ENCODE measurements at places on chromosomes 2 and 18. TPM values are rescaled to one million over a fixed set of nuclear protein-coding genes. Genes with fewer than 3 reads are reported as not detected.

DNA sequence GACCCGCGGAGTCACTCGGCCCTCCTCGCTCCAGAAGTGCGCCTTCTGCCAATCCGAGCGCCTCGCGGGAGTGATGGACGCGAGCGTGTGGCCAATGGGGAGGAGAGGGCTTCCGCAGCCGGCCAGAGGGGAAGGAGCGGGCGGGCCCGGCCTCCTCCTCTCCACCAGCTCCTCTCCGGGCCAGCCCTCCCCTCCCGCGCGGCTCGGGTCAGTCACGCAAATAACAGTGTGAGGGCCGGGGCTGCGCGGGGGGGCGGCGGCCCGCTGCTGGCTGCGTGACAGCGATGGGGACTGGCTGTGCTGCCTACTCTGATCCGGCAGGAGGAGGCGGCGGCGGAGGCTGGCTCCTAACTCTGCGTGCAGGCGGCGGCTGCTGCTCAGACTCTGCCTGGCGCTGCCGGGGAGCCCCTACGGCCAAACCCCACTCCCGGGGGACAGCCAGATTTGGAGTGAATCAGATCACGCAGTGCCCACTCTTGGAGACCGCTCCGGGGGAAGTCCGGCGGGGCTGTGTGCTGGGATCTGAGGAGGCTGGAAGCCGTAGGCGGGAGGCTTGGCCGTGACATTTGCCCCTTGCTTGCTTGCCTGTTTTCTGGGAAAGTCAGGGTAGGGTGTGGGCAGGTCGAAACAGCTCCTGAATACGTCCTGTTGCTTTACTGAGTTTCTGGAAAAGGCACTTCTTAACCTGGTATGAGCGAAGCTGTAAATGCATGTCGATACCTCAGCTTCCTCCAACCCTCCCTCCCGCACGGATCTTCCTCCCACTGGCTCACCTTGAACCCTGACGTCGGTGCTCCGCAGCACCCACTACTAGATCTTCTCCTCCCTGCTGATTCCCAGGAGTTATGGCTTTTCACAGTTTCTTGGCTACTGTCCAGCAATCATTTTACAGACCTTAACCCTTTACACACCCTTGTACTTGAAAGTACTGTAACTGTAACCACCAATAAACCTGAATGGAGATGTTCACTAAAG lies 97.9 kb upstream of the SERTAD2 start:
- peak; percentile 99 for DNase-seq

- no peak for DNase-seq
Observed at GRCh38 chr18:9565407-9565806, 49.0 kb downstream of the PPP4R1 start.

DNA sequence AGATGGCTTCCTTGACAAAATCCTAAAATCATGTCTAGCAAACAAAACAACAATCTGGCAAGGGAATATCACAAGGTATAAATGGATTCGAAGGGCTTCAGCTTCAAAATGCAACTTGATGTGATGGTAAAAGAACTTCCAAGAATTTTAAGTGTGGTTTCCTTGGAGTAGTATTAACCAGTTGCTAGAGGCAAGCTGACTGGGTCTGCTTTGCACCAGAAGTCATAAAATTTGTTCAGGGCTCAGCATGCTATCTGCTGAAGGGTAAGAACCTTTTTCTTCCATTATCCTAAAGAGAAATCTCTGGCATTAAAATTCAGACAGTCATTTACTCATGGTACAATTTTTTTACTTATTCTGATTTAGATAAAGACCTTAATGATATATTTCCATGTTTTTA lies 516.7 kb downstream of the TXNL1 start:
- no peak for DNase-seq

Gene ABCG5
- total RNA-seq: not detected

Gene FKBP7
- total RNA-seq: 10.8 TPM

DNA sequence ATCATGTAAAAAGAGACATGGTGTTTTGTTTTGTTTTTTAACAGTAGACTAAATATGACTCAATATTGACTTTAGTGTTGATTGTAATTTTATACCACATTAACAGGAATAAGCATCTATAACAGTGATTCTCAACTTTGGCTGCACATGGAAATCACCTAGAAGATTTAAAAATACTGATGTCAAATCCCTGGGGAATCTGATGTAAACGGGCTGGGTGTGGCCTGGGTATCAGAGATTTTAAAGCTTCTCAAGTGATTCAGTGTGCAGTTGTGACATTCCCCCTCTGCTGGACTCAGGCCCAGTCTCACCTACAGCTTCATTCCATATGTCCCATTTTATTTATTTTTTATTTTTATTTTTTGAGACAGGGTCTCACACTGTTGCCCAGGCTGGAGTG lies 82.8 kb upstream of the ATP8B1 start:
- DNase-seq: no peak

GRCh38 chr18:13626544-13626908 lies 99.8 kb downstream of the FAM210A start:
- no peak for DNase-seq

Gene SLC23A3
- 0.55 TPM for total RNA-seq

DNA sequence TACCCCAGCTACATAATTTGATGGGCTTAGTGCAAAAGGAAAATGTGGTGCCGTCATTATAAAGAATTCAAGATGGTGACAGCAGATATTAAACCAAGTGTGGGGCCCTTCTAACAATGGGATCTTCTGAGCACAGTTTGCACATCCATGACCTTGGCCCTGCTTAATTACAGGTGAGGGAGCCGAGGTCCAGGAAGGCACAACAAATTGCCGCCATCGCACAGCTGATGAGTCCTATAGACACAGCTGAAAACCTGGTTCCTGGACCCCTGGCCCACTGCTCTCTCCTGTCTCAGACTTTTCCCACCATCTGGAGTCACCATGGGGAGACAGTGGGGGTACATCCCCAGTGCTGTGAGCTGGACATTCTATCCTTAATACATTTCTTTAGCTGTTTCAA lies 95.8 kb upstream of the MAP4K3 start:
- no peak for DNase-seq

- DNase-seq: no peak
Observed at GRCh38 chr2:72934683-72935610, 17.6 kb downstream of the EMX1 start.

Gene AGXT
- not detected for total RNA-seq

- no peak for DNase-seq
Observed at GRCh38 chr2:136055929-136056688, 61.8 kb downstream of the CXCR4 start.

Gene HNRNPLL
- total RNA-seq: 19.1 TPM

GRCh38 chr2:144237830-144238627 lies 281.9 kb downstream of the ZEB2 start:
- no peak for DNase-seq

DNA sequence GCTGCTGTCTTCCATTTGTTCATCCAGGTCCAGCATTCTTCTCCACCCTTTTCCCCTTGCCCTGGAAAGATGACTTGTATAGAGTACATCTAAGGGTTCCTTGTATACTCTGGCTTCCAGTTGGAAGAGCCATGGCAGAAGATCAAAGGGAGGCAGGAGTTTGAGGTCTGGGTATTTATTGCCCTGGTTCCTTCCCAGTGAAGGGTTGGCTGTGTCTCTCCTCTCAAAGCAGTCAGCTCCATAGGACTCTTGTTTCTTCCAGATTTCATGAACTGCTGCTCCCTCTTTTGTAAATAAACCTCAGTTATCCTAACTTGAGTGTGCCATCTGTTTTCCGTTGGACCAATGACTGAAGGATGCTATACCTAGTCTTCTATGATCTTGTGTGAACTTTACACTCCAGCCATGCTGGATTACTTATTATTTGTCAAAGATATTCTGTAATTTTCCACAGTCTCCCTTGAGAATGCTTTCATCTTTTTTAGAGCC lies 6.4 kb downstream of the BBS5 start:
- DNase-seq: no peak

DNA sequence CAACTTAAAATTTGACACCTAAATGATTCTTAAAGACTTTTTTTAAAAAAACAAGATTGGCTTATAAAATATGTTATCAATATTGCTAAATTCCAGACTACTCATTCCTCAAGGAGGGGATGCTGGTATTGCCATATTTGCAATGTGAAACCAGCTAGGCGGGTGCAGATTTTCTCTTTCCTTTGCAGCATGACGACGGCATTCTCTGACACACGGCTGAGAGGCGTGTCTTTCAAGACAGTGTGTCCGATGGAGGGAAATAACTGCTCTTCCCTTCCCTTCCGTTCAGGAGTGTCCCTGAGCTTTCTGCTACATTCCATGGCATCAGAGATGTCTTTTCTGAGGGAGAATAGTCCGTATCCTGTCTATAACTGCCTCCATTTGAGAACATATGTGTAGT lies 38.2 kb upstream of the CNGA3 start:
- DNase-seq: no peak

- no peak for DNase-seq
Observed at GRCh38 chr2:29245742-29246382, 130.6 kb downstream of the CLIP4 start.

Gene CNDP1
- not detected for total RNA-seq

Gene DAW1
- total RNA-seq: not detected

Gene HPCAL1
- total RNA-seq: 28.7 TPM

Gene MYL12B
- 231 TPM for total RNA-seq

DNA sequence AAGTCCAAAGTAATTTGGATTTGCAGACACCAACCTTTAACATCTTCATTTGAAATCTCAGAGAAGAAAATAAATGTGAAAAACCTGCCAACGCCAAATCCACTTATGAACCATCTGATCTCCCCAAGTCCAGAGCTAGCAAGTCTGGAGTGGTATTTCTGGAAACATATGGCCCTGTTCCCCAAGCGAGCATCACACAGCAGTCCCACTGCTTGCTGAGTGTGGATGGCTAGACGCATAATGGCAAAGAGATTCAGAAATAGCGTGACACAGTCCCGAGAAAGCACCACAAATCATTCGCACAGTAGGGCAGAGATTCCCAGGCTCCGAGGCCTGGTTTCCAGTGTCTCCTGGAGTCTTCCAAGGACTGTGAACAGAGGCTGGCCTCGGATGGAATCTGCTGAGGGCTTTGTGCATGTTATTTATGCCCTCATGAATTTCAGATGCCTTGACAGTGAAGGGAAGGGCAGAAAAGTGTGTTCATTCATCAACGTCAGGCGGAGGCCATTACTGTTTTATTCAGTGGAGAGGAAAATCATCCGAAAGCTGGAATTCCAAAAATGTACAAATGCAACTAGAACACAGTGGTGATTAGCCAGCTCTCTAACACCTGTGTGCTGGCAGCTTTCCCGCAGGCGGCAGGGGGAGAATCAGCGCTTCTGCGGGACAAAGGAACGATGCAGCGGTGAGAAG lies 417.0 kb downstream of the EIPR1 start:
- no peak for DNase-seq

GRCh38 chr2:216478151-216478550 lies 20.5 kb upstream of the RPL37A start:
- DNase-seq: no peak

Gene HOXD9
- total RNA-seq: not detected

GRCh38 chr2:150469706-150470274 lies 17.7 kb downstream of the RND3 start:
- DNase-seq: no peak

Gene SNORC
- 0.30 TPM for total RNA-seq

- DNase-seq: no peak
Observed at GRCh38 chr2:18404708-18405107, 155.7 kb downstream of the RDH14 start.

Gene HOXD8
- total RNA-seq: 0.55 TPM

- no peak for DNase-seq
Observed at GRCh38 chr2:217951521-217952247, 51.1 kb downstream of the TNS1 start.

Gene CXCR1
- 0.51 TPM for total RNA-seq

Gene PROC
- total RNA-seq: not detected

Gene SLC5A7
- total RNA-seq: not detected

DNA sequence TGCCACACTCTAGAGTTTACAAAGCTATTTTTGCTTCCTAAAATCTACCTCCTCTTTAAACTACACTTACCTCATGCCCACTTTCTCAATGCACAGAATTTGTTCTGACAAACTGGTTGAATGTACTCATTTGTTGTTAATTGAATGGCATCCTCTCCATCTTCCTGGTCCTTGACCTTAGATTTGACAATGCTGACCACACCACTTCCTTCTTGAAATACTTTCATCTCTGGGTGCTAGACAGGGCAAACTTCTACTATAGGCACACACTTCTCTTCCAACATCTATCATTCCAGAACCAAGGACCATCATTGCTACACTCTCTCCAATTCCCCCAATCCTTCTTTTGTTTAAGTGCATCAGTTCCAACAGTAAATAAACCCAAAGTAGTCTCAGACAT lies 22.3 kb downstream of the ARL5A start:
- no peak for DNase-seq

Gene KLHL29
- total RNA-seq: 4.2 TPM

Gene HOXD4
- total RNA-seq: not detected

- DNase-seq: no peak
Observed at GRCh38 chr2:191295088-191295487, 49.9 kb downstream of the MYO1B start.

DNA sequence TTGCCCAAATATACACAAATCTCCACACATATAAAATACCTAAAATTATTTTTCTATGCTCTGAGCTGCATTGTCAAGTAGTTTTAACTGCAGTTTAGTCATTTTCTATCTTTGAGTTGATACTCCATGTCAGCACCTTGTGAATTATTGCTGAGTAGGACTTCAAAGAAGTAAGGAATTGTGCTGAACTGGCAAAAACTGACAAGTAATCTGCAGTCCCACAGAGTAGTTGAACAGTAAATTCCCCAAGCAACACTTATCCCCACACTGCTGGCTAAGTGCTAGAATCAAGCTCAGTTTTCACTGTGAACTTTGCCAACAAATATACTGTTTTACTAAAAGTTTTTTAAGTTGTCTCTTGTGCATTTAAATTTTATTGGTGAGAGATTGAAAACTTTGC lies 141.8 kb upstream of the ST6GAL2 start:
- DNase-seq: no peak

Gene VAPA
- 213 TPM for total RNA-seq

Gene NETO1
- total RNA-seq: 1.5 TPM

DNA sequence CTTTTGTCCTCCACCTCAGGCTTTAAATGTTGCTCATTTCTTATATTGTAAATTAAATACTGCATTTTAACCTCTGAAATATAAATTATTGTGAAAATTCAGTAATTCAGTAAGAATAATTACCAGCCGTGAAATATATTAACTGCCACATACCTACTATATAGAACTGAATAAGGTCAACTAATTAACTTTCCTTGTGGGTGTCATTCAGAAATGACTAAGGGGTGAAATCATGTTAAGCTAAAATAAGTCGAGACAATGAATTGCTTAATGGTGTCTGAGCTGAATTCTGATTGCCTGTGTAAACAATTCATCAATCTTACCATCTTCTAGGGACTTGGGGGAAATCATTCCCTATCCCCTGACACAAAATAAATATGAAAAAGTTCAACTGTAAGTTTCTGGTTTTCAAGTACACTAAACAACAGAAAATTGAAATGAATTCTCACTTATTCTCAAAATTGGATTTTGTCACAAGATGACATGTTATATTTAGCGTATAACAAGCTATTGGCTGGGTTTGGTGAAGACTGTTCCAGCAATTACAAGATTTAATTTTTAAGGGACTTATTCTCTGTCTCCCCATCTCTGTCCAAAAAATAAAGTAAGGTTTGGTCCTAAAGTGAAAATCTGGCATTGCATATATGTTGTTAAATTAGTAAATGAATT lies 255.1 kb downstream of the METTL4 start:
- DNase-seq: no peak

Gene EEF1B2
- total RNA-seq: 212 TPM

Gene MAPRE2
- total RNA-seq: 107 TPM
